ENCODE measurements at places on chromosomes 5 and 9.

DNA sequence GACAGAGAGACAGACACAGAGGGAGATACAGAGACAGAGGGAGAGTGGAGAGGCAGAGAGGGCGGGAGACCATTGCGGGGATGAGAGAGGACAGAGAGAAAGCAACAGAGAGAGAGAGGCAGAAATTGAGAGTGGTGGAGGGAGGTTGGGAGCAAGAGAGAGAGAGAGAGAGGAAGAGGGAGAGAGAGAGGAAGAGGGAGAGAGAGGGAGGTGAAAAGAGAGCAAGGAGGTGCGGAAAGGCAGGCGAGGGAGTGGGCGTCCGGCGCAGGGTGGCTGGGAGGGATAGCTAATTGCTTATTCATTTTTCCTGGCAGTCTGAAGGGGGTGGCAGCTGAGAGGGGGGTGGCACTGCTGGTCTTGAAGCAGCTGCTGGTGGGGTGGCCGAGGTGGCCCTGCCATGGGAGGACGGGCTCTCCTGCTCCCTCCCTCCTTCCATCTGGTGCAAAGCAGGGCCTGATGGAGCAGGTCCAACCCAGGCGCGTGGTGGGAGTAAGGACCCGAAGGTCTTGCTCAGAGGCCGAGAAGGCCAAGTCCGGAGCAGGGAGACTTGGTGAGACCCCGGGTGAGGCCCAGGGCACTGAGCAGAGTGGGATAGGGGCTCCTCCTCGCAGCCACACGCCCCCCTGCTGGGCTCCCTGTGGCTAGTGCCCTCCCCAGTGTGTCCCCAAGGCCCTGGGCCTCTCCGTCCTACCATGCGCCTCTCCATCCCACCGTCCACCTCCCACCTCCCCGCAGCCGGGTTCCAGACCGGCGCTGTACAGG lies 25.3 kb upstream of the RNU6ATAC start:
- no peak for DNase-seq

GRCh38 chr5:61162832-61163567 lies 732 bp upstream of the SMIM15 start:
- no peak for DNase-seq

DNA sequence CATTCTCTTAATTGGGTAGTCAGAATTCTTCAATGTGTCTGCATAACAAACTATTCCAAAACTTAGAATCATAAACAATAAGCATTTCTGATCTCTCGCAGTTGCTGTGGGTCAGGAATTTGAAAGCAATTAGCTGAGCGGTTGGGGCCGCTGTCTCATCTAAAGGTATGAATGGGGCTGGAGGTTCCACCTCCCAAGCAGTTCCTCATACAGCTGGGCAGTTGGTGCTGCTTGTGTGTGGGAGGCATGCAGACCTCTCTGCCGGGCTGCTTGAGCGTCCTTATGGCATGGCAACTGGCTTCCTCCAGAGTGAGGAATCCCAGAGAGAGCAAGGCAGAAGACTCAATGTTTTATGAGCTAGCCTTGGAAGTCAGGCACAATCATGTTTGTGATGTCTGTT lies 30.2 kb upstream of the SEMA4D start:
- DNase-seq, result no peak

DNA sequence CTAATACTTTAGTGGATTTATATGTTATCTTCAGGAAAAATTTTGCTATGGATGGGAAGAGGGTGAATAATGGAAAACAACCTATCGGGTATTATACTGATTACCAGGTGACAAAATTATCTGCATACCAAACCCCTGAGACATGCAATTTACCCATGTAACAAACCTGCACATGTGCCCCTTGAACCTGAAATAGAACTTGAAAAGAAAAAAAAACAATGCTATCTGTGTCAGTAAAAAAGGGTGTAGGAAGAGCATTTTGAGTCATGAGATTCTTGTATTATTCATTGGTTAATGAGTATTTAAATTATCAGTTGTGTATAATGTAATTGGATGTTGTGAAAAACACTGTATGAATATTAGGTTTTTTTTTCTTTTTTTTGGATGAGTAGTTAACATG lies 75.4 kb downstream of the PRR16 start:
- no peak for DNase-seq

GRCh38 chr5:168356592-168356991 lies 65.1 kb downstream of the WWC1 start:
- no peak for DNase-seq

DNA sequence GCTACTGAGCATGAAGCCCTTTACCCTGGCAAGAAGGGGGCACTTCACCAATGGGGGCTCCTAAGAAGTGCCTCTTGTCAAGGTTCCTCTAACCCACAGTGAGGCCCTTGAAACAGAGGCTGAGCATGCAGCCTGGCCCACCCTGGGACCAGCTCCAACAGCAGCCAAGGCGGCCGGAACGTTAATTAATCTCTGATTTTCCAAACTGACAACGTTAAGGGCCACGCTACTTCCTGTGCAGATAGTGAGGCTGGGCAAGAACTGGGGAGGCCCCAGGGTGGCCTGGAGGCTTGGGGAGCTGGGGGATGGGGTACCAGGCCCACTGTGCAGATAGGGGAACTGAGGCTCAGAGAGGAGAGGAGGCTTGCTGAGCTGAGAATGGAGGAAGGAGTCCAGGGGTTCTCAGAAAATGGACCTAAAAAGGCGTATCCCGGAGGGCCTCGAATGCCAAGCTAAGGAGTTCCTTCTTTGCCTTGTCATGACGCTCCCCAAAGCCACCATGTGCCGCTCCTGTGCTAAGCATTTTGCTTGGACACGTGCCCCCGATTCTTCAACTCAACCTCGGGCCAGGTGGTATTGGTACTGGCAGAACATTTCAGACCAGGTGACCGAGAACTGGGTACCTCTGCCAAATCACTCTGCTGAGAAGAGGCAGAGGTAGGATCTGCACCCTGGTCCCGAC lies 72.0 kb upstream of the STXBP1 start:
- no peak for DNase-seq

- no peak for DNase-seq
These were observed 213.8 kb downstream of the FAM114A2 start for GRCh38 chr5:153824909-153825308.
